ENCODE measurements at places on chromosomes 5 and 9. TPM values are rescaled to one million over a fixed set of nuclear protein-coding genes. Genes with fewer than 3 reads are reported as not detected.

PLAA gene
- total RNA-seq = 37.8 TPM

DAB2 gene
- total RNA-seq = 39.8 TPM

CAMLG gene
- 40.5 TPM for total RNA-seq

IQGAP2 gene
- total RNA-seq = 1.2 TPM

KCNV2 gene
- not detected for total RNA-seq

TAS2R1 gene
- total RNA-seq = not detected

PDGFRB gene
- 52.9 TPM for total RNA-seq

KCNMB1 gene
- total RNA-seq = not detected

ALDOB gene
- total RNA-seq = not detected

LCN1 gene
- not detected for total RNA-seq

BDP1 gene
- total RNA-seq = 10.1 TPM

GABRA1 gene
- total RNA-seq = not detected

ZMAT2 gene
- total RNA-seq = 63.1 TPM

FOXD4L6 gene
- under 0.01 TPM for total RNA-seq
